ENCODE measurements at places on chromosomes 7 and 10.

DNA sequence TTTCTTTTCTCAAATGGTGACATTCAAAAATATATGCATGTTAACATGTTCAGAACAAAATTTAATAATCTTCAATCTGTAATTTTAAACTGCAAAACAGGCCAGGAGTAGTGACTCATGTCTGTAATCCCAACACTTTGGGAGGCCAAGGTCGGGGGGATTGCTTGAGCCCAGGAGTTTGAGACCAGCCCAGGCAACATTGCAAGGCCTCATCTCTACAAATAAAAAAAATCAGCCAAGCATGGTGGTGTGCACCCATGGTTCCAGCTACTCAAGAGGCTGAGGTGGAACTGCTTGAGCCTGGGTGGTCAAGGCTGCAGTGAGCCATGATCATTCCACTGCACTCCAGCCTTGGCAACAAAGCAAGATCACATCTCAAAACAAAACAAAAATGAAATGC, 394.3 kb downstream of the PARD3 start:
- DNase-seq = no peak

- no peak for DNase-seq
Measured at GRCh38 chr10:120492346-120492745, 35.3 kb downstream of the PLPP4 start.

GRCh38 chr7:23208316-23208715, 26.5 kb downstream of the NUP42 start:
- DNase-seq = no peak

DNA sequence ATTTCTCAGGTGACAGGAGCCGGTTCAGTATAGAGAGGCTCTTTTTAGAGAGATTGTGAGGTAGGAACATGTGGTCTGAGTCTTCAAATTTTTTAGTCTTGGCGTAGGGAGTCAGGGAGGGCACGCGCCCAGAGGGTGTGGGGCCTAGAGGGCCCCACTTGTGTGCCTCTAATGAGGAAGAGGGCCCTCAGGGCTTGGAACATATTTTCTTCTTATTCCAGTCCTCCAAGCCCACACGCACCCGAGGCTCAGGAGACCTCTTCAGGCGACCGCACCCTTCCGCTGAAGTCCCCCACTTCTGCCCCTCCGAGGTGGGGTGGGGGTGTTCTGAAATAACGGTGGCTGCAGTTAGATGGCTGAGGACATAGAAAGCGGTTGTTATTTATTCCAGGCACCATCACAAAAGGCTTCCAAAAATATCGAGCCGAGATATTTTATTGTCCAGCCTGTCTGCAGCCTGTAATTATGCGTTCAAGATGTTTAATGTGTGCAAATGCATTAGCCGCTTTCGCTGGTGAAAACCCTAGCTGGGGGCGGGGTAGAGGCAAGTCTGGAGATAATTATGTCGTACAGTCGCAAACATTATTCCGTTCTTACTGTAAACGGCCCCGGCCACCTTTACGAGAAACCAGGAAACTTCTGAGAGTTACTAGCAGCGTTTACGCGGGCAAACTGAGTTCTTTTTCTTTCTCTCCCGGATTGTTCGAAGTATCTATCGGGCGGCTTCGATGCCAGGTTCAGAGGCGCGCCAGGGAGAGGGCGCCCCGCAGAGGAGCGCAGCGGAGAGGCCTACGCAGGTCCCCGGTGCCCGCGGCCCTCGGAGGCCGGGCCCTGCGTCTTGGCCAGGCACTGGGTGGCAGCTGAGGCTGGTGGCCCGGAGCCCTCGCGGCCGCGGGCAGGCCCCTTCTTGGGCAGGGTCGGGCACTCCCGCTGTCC, 12.9 kb upstream of the HOXA13 start:
- no peak for DNase-seq

DNA sequence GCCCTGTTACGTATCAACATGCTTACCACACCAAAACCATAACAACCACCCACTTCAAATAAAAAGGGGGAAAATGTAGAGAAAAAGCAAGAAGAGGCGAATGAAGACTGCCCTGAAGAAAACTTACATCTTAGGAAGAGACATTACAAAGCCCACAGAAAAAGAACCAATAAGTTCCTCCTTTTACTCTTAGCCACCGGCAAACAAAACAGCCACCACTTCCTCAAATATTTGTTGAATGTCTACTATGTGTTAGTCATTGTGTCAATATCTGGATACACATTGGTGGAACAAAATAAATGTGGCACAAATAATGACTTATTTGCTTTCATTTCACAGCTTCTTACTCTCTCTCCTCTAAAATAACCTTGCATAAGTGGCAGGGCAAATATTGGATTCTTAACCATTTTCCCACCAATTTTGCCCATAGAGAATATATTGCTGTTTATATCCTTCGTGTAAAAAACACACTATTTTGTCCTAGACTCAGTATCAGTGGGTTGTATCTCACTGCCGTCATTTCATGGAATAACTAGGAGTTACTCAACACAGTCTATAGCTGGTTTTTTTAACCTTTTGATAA, 106.8 kb downstream of the ANK3 start:
- no peak for DNase-seq

- no peak for DNase-seq
Measured at GRCh38 chr7:134515569-134516468, 11.5 kb upstream of the AKR1B10 start.

DNA sequence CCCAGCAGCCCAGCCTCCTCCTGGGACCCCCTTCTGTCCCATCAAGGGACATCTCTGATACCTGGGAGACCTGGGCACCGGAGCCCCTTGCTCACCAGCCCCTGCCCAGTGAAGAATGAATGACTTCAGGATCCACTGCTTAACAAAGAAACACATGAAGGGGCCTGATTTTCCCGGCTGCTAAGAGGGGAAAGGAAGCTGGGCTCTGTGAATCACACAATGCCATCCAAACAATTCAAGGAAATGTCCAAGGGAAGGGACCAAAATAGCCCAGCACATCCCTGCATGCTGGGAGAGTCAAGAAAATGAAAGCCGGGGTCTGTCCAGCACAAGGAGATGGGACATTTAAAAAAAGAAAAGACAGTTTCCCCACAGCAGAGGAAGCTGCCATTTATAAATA, 128.7 kb upstream of the JCAD start:
- no peak for DNase-seq

- no peak for DNase-seq
Measured at GRCh38 chr7:129864042-129864441, 88.7 kb downstream of the UBE2H start.

DNA sequence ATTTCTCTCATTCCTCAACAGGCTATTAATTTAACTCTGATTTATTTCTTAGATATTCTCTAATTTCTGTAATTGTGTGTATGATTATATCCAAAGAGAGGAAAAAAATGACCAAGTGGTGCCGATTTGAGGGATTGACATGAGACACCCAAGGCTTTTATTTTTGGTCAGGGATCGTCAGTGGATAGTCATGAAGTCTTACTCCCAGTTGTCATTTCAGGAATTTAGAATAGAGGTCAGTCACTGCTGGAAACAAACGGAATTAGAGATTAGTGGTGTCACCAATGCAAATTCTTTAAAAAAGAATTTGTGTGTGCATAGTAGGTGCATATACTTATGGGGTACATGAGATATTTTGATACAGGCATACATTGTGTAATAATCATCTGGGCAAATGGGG, 26.8 kb upstream of the AGR3 start:
- DNase-seq = no peak

- peak; percentile 32 for DNase-seq
Measured at GRCh38 chr7:157612664-157613561, 276.1 kb downstream of the DNAJB6 start.

- no peak for DNase-seq
Measured at GRCh38 chr10:126496771-126497545, 108.7 kb upstream of the ADAM12 start.

DNA sequence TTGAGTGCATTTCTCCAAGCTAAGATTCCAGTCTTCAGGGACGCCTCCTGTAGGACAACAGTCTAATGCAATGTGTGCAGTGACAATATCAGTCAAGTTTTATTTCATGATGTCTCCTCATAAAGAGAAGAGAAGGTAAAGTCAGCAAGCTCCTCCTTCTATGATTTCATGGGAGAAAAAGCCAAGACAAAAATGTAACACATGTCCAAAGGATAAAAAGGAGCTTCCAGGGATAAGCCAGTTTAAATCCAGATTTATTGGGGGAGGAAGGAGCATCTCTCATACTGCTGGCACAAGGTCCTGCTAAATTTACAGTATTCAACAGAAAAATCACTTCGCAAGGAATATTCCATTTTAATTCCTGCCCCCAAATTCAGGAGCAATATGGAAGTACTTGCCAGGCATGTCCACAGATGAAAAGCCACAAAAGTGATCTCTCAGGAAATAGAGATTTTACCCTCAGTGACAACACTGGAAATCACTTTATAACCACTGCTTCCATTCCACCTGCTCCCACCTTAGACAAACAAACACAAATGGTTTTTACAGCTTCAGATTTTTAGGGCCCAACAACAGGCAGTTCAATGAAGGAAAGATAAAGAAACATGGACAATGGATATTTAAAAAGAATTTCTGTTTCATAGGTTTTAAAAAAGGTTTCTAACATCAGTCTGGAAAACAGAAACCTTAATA, 677.5 kb upstream of the C7orf33 start:
- DNase-seq = no peak

DNA sequence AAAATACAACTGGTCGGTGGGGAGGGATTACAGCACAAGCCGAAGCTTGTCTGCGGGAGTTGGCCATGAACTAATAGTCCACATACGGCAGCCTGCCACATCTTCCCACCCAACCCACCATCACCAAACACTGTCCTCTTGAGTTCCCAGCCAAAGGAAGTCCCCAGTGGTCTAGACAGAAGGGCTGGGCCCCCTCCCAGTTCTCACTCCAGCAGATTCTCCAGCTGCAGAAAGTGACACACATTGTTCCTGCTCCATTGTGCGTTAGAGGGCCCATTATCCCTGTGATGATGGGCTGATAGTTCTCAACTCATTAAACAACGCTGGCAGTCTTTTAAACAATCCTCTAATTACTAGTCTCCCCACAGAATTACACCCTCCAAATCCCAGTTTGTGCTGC, 148.0 kb downstream of the FGFR2 start:
- no peak for DNase-seq

GRCh38 chr7:45036796-45037195, 36.8 kb downstream of the CCM2 start:
- no peak for DNase-seq

GRCh38 chr7:129617652-129618051, 6.1 kb downstream of the NRF1 start:
- no peak for DNase-seq

- no peak for DNase-seq
Measured at GRCh38 chr10:15202639-15203038, 34.1 kb upstream of the NMT2 start.

DNA sequence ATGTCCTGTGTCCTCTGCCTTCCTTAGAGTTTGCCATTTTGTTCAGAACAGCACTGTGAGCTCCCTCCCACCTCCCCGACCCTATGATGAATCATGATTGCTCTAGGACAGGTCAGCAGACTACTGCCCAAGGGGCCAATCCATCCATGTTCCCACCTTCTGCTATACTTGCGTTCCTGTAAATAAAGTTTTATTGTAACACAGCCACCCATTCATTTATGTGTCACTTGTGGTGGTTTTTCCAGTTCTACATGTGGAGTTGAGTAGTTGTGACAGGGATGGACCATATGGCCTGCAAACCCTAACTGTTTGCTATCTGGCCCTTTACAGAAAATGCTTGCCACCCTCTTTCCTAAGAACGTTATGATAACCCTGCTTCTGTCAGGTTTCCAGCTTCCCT, 387.8 kb downstream of the SDK1 start:
- no peak for DNase-seq

GRCh38 chr7:150400008-150400787, 21.1 kb downstream of the ZNF775 start:
- no peak for DNase-seq

DNA sequence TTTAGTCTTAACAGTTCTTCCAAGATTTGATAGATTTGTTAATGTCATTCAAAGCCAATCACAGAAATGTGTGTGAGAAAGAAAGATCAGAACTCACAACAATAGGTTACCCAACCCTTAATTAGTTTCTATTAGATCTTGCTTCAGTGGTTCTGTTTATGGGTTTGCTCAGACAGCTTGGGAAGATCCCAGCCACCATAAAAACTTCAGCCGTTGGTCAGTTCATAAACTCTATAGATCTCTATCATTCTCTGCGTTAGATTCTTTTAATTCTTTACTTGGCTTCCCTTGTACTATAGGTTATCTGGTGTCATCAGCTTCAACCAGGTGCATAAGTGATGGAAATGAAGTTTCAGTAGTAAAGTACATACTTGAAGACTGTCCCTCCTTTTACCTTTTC, 54.4 kb downstream of the ZNF277 start:
- DNase-seq = no peak

DNA sequence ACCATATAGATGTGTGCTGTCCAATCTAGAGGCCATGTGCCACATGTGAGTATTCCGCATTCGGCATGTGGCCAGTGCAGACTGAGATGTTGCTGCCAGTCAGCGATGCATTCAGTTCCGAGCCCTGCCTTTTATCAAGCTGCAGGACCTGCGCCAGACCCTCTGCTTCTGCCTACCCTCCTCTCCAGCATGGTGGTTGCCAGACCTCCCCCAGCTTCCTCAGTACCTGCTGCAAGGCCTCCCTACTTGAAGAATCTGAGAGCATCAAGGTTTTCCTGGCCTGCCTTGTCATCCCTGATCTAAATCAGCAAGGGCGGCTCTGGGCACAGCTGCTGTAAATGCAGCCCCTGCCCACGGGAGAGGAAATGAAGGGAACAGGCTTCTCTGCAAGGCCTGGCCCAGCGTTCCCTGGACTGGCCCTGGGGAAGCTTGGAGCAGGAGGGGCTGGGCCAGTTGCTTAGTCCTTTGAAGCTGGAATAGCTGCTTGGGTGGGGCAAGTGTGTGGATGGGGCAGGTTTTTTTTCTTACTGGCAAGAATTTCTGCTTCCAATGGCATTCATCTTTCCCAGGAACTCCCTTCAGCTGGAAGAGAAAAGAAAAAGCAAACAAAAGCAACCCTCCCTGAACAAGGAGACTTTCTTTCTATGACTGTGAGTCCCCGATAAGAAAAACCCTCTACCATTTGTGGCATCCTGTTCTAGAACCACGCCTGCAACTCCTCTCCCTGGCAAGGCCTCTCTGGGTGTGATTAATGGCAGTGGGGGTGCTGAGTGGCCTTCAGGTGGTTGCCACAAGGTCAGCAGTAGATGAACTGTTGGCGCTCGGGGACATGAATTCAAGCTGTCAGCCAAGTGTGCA, 93.0 kb downstream of the NHLRC2 start:
- DNase-seq = no peak

GRCh38 chr10:110103921-110104461, 96.2 kb downstream of the ADD3 start:
- DNase-seq = no peak

- no peak for DNase-seq
Measured at GRCh38 chr10:118569241-118569881, 26.1 kb downstream of the PRLHR start.

DNA sequence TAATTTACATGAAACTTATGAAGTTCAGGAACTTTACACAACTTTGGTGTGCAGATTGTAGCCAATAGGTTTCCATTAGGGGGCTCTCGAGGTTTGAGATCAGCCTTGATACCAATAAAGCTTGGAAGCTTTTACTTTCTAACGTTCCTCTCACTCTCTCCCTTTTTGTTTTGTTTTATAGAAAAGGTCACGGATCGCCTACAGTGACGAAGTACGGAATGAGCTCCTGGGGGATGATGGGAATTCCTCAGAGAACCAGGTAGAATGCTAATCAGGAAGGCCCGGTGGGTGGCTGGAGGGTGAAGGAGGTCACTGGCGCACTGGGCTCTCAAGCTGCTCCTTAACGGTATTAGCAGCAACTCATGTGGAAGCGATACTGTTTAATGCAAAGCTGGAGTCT, 79.9 kb downstream of the VTI1A start:
- no peak for DNase-seq

Measured in stimulated activated CD4-positive, alpha-beta T cell treated with anti-CD3 and anti-CD28 coated beads, Interleukin-15, amount 100 ng/mL, for 1 hour (primary cell).